Hematopoietic multipotent progenitor cell (in vitro differentiated cells): ENCODE measurements at places on chromosomes 6 and 20. TPM values are rescaled to one million over a fixed set of nuclear protein-coding genes. Genes with fewer than 3 reads are reported as not detected.

DNA sequence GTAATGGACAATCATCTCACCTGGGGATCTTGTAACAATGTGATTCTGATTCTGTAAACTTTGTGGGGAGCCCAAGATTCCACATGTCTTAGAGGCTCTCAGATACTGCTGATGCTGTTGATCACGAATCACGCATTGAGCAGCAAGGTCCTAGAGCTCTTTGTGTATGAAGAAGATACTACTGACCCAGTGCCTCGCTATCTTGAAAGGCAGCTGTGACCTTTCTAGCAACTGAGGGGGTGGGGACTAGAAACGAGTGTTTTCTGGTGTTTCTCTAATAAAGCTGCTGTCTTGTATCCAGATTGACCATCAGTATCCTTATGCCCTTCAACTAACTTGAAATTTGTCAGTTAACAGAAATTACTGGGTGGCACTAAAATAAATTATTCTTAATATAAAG, 142.9 kb downstream of the MTHFD1L start:
- DNase-seq, result no peak

DNA sequence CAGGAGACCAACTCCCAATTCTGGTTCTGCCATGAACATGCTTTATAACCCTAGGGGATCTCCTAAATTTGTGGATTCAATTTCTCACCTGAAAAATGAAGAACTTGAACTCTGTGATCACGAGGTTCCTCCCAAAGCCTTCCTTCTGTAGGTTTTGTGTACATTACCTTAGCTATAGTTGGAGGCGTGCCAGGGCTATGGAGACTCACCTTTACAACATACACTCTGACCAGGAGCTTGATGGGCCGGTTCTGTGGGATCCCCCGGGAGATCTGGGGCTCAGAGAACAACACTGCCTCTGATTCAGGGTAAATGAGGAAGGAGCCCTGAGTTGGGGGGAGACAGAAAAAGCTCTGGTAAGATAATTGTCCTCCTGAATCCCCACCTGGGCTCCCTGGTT, 34.1 kb downstream of the ERGIC3 start:
- no peak for DNase-seq

GRCh38 chr6:159978291-159979135, 9.6 kb downstream of the IGF2R start:
- no peak for DNase-seq

DNA sequence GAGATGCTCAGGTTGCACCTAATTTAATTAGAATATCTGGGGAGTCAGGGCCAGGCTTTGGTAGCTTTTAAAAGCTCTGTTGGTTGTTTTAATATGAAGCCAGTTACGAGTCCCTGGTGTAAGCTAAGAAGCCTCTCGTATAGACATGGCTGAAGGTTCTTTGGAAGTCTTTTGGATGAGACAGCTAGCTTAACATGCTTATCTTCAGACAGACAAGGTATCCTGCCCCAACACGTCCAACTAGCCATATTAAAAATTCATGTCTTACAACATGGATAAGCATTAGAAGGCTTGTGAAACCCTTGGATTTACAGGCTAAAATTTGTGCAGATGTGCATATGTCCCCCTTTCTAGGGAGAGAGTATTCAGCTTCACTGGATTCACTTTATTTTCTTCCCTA, 105.7 kb upstream of the KCNK16 start:
- DNase-seq, result no peak

The MAN1A1 gene
- total RNA-seq, result 109 TPM

The AHI1 gene
- total RNA-seq, result 7.5 TPM
